Stimulated activated CD4-positive, alpha-beta T cell treated with anti-CD3 and anti-CD28 coated beads, Interleukin-1b, Interleukin-23, amount 100 ng/mL, for 24 hours (primary cell): ENCODE measurements at places on chromosomes 6 and 20.

DNA sequence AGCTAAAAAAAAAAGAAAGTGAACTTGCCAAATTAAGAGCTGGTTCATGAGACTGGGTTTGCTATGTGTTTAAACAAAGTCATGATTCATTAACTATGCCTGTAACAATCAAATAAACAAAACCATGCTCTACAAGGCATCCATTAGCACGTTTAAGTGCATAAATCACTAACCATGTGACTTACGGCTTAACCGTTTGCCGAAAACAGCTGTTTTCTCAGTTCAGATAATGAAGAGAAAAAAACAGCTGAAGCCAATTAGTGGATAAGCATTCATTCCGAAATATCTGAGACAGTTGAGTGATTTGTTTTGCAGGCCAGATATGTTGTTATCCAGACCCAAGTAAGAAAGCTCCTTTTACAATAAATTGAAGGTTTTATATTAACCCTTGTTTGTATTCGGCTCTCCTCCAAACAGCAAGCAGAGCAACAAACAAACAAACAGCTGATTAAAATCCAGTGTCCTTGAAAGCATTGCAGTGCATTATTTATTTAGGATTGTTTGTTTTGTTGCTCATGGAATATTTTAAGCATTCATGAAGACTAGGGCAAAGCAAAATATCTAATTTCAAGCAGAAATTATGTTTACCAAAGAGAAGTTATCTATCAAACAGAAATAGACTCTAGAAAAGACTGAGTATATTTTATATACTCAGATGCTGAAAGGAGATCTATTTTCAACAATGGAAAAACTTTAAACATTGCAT lies 343.5 kb downstream of the RFPL4B start:
- no peak for DNase-seq

GRCh38 chr6:14634072-14634471 lies 516.5 kb downstream of the CD83 start:
- no peak for DNase-seq

- no peak for DNase-seq
These were observed 390.4 kb downstream of the SYNE1 start for GRCh38 chr6:152246554-152247337.

GRCh38 chr20:38303908-38304379 lies at the start of gene BPI:
BPI (plus strand) TSS chr20:38304156; CDS start chr20:38304224, 68 bp downstream.
- no peak for DNase-seq

DNA sequence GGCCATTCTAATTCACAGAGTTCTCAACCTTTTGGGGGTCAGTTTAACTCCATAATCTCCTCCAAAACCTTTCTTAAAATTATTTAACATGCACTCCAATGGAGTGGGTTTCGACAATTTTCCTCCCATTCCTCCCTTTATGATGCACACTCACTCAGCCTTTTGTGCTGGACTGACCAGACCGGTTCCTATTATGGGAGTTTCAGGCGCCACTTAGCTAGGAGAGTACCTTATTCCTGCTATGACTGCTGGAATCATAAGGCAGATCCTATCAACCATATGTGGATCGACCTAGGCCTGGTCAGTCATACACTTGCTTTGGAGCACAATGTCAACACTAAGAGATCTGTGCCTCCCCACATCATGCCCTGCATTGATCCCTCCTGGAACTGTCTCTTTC lies 63.9 kb upstream of the MOCS1 start:
- DNase-seq: no peak

- DNase-seq: no peak
These were observed 75.8 kb downstream of the PERP start for GRCh38 chr6:138031417-138031816.

GRCh38 chr6:73784726-73785505 lies 88.9 kb downstream of the CD109 start:
- no peak for DNase-seq

GRCh38 chr20:60201198-60201835 lies 243.1 kb downstream of the CDH26 start:
- no peak for DNase-seq

- DNase-seq: no peak
These were observed 329.0 kb downstream of the GJA1 start for GRCh38 chr6:121764493-121764892.

DNA sequence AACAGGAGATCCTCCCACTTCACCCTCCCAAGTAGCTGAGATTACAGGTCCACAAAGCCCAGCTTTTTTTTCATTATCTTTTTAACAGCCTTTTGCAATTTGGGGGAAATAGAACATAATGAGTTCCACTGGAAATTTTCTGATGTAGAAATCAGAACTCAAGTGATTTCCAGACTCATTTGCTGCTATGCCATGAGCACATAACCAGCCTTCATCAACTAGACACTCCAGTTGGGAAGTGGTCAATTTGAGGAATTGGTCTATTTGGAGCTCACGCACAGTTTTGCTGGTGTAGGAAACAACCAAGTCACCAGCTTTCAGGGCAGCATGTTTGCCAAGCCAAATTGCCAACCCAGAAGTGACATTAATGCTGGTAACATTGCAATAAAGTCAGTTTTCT lies 86.7 kb downstream of the MAFB start:
- no peak for DNase-seq

DNA sequence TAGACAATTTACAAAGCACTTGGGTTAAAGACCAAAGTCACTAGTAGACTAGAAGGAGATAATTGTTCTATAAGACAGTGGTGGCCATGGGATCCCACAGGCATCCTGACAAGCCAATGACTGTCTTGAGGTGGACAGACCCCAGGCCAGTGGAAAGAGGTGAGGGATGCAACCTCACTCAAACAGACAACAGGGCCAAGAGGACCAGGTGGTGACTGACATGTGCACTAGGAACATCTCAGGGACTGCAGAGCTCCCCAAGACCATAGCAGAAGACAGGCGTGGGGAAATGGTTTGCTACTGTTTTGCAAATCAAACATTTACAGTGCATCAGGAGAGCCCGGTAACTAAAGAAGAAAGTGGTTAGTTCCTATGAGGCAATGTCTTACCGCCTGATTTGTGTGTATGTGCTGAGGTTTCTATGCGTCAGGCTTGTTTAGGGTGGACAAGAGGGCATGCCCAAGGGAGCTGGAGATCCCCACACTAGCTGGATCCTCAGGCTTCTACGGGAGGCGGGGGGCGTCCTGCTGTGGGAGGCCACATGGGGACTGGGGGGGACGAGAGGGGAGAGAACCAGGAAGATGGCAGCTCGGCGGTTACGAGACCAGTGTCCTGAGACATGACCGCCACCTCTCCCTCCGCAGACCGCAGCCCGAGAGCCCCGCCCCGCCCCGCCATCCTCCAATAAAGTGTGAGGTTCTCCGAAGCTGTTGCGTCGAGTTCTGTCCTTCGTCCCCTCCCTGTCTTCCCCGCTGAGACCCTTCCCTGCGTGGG lies 623 bp upstream of the MRPS26 start:
- DNase-seq: peak; percentile 54

GRCh38 chr6:131036601-131037000 lies 26.4 kb downstream of the EPB41L2 start:
- DNase-seq: no peak

DNA sequence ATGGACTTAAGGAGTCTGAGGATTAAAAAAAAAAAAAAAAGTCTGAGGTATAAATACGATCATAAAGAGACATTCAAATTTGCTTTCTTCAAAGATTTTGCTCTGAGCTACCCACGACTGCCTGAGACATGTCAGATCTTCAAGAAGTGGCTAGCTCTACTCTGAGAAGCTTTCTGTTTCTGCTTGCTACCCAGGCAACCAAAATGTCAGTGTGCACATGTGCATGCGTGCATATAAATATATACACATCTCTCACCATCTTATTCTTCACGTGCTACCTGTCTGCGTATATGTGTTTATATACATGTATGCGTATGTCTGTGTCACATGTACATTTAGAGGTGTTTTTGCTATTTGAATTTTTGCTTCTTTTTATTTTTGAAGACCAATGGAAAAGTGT lies 299.6 kb upstream of the STXBP5 start:
- no peak for DNase-seq

DNA sequence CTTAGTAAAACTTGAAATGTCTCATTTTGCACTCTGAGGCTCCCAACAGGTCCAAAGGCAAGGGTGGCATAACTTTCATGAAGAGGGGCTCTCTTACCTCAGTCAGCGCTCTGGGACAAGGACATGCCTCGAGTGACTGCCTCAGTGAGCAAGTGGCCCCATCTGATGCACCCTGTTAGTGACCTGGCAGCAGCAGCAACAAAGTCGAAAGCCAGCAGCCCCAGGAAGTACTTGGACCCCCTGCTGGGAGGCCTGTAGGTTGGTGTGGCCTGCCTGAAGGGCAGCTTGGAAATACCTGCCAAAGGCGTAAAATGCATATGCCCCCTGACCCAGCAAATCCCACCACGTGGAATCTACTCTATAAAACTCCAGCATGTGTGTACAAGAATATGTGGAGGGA lies 13.2 kb downstream of the MAP1LC3A start:
- DNase-seq: no peak

DNA sequence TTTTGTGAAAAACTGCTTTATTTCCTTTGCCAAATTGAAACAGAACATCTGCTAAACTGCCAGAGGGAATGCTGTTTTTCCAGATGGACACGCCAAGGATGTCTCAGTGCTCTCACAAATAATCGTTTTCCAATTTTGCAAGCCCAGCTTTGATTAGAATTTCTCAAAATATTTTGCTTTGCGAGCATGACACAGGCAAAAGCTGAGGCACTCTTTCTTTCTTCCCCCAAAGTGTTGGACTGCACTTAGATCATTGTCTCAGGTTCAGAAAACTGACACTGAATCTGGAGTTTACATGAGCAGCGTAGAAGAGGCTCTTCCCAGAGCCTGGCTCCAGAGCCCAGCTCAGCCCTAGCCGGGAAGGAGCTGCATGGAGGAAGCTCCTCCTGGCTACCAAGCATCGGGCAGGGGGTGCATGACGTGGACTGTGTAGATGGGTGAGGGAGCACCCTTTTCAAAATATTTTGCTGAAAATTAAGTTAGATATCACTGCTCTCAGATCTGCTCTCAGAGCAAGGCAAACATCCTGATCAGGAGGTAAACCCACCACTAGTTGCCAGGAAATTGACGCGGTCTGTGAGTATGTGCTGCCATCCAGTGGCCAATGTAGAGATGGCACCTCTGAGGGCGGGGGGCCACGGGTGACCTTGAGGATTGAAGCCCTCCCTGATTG lies 107.5 kb downstream of the SLC22A3 start:
- DNase-seq: peak; percentile 42

DNA sequence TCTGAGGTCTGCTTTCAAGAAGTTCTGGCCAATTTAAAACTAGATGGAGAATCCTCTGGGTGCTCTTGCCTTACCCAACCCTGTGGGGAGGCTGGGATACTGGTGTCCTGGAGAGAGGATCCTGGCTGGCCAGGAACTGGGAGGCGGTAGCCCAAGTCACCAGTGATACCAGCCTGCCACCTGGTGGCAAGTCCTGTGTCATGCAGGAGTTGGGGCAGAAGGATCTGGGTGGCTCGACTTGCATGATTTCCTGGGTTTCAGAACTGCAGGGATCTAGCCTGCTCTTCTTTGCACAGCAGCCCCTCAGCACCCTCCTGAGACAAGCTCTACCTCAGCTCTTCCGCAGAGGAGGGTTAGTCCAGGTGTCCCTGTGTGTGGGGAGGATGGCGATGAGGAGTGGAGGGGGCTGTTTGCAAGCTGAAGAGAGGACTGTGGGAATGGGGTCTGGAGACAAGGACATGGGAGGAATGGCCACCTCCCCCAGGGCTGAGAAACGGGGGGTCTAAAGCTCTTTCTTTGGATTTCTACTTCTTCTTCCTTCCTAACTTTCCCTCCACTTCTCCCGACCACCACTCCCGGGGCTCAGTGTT lies 4.2 kb downstream of the KCNK17 start:
- DNase-seq: peak; percentile 41

DNA sequence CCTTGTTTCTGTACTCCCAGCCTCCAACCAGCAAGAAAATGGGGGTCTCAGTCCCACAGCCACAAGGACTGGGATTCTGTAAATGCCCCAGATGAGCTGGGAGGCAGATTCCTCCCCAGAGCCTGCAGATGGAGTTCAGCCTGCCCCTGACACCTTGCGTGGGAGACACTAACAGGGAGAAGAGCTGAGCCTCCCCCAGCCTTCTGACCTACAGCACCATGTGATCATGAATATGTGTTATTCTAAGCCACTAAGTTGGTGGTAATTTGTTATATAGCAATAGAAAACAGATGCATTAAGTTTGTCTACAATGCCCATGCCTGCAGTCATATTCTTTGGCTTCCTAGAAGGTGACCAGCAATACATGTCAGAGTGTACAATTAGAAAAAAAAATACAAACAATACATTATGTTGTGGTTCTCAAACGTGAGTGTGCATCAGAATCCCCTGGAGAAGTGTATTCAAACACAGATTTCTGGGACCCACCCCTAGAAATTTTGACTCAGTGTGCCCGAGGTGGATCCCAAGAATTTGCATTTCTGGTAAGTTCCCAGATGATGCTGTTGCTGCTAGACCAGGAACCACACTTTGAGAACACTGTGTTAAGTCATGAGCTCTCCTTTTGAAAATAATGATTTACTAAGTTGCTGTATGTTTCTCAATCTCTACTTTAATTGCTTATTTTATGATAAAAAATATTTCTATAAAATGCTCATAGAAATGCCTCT lies 39.9 kb downstream of the SLC22A3 start:
- no peak for DNase-seq

DNA sequence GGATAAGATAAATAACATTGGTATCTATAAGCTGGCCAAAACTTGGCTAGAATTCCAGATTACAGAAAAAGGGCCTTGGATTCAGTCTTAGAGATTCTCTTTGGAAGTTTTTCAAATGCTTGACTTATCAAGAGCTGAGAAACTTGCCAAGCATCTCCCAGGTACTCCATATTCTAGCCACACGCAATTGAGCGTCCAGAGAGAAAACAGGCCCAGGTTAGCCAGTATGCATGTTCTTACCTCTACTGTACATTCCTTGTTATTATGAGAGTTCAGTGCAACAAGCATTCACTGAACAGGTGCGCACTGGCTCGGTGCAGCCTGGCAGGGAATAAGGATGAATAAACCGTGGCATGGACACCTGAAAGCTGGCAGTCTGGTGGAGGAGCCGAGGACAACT lies 13.7 kb downstream of the CRNKL1 start:
- no peak for DNase-seq

- no peak for DNase-seq
These were observed 77.5 kb downstream of the CDH22 start for GRCh38 chr20:46230801-46231282.

GRCh38 chr20:25574411-25574810 lies 10.9 kb downstream of the NINL start:
- no peak for DNase-seq

- DNase-seq: no peak
These were observed 855.5 kb upstream of the MAP3K7 start for GRCh38 chr6:91442342-91442741.

- no peak for DNase-seq
These were observed 278 bp downstream of the UST start for GRCh38 chr6:148747145-148747470.
